ENCODE measurements at places on chromosomes 11 and 22. TPM values are rescaled to one million over a fixed set of nuclear protein-coding genes. Genes with fewer than 3 reads are reported as not detected.

GRCh38 chr22:24996420-24996952 is 44.0 kb downstream of the KIAA1671 start:
- no peaks in the 10 kb centered on the region for H3K36me3 ChIP-seq
- H3K27me3 ChIP-seq = no peaks in the 10 kb centered on the region
- peak overlapping the region; percentile 16 for H3K27ac ChIP-seq
- H3K4me1 ChIP-seq = peaks cover 16% of the 10 kb centered on the region
- peak; percentile 44 for DNase-seq

DNA sequence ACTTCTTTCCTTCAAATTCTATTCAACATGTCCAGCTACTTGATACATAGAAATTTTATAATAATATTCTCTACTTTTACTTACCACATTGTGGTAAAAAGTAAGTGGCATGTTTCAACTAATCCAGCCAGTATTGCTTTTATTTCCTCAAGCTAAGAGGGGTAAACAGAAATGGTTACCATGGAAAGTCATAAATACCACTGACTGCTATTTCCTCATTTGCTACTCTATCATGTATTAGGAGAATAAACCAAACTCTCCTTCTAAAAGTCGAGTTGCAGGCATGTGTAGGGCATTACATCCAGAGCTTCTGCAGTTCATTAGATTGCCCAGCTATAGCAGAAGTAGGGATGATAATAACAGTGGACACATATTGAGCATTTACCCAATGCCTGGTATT is 208.4 kb downstream of the MAML2 start:
- H3K4me3 ChIP-seq = no peak overlapping the region
- H3K4me1 ChIP-seq = no peaks in the 10 kb centered on the region
- no peak for DNase-seq
- H3K27ac ChIP-seq = no peak overlapping the region
- H3K36me3 ChIP-seq = peaks cover 13% of the 10 kb centered on the region

- peaks cover 25% of the 10 kb centered on the region for H3K36me3 ChIP-seq
- peak overlapping the region; percentile 15 for H3K27ac ChIP-seq
- no peak overlapping the region for H3K4me3 ChIP-seq
- peaks cover 61% of the 10 kb centered on the region for H3K4me1 ChIP-seq
- DNase-seq = peak; percentile 68
Observed at GRCh38 chr11:134231958-134232659, 7.6 kb downstream of the VPS26B start.

DNA sequence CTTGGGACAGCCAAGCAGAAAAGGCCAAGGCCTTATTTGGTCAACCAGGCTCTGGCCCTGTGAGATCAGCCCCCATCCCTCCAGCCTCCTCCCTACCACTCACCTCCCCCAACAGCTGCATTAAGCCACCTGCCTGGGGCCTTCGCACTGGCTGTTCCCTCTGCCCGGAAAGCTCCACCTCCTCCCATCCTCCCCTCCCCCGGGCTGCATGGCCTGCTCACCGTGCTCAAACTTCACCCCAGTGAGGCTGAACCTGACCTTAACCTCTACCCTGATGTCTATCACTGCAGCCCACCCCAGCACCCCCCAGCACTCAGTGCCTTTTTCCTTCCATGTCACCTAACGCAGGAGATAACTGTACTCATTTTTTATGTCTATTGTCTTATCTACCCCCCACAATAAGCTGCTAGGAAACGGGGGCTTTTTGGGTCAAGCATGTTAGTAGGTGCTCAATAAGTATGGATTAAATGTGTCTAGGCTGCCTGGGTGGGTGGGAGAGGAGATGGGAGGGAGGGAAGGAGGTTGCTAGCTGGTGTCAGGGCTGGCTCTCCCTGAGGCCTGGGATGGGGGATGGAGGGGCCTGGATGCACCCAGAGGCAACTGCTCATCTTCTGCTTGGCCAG is 912 bp downstream of the PTPRCAP start:
- no peak overlapping the region for H3K27ac ChIP-seq
- peaks cover 3% of the 10 kb centered on the region for H3K36me3 ChIP-seq
- no peak for DNase-seq
- H3K27me3 ChIP-seq = no peaks in the 10 kb centered on the region
- no peaks in the 10 kb centered on the region for H3K4me1 ChIP-seq
- no peak overlapping the region for H3K4me3 ChIP-seq

DNA sequence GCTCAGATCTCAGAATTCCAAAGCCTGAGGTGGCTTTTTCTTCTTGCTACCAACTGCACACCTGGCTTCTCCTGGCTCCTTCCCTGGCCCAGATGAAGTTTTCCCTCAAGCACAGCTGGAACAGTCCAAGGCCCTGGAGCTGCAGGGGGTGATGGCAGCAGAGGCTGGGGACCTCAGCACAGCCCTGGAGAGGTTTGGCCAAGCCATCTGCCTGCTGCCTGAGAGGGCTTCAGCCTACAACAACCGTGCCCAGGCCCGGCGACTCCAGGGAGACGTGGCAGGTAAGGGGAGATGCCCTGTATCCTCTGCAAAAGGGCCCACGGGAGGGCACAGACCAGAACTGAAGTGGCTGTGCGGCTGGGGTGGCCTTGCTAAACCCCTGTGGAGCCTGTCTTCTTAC is 1.2 kb downstream of the TTC36 start:
- H3K27ac ChIP-seq = no peak overlapping the region
- DNase-seq = no peak
- H3K4me3 ChIP-seq = no peak overlapping the region
- no peaks in the 10 kb centered on the region for H3K27me3 ChIP-seq
- H3K36me3 ChIP-seq = peaks cover 43% of the 10 kb centered on the region

- H3K4me1 ChIP-seq = peaks cover 36% of the 10 kb centered on the region
- peak; percentile 78 for DNase-seq
- H3K4me3 ChIP-seq = no peak overlapping the region
- H3K27me3 ChIP-seq = no peaks in the 10 kb centered on the region
- peaks cover 20% of the 10 kb centered on the region for H3K36me3 ChIP-seq
Observed at GRCh38 chr22:20531404-20532201, 24.2 kb downstream of the MED15 start.

The KCNJ11 gene
- 0.13 TPM for polyA plus RNA-seq

The RIMBP3B gene
- polyA plus RNA-seq = not detected

The AQP11 gene
- polyA plus RNA-seq = 1.9 TPM

The GTSE1 gene
- polyA plus RNA-seq = 12.2 TPM

DNA sequence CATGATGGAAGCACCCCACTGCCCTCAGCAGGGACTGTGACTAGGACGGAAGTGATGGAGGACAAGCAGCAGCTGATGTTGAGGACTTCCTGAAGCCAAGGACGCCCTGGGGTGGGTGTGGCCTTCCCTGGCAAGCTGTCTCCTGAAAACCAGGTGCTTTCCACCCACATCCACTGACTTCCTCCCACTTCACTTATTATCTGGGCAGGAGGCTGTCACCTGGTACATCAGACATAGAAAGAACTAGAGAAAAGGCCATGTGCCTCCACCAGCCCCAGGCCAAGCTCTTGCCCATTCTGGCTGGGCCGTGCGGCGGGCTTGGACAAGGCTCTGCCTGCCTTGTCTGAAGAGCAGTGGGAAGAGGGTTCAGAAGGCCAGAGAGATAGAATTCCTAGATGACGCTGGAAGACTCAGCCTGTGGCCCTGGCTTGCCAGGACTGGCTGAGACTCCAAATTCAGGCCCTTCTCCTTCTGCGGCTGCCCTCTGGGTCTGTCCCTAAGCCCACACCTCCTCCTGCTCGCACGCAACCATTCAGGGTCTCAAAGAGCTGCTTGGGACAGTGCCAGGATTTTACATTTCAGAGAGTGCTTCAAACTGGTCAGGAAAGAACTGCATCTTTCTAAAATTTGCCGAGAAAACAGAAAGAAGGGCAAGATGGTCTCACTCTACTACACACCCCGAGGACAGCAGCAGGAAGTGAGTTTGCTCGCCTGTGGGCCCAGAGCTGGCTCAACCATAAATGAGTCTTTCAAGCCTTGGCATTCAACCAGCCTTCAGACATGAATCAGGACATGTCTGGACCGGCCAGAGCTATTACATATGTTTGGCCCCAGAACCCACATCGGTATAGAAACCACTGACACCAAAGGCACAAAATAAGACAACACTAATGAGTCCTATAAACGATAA is 13.3 kb downstream of the ARHGAP1 start:
- no peak overlapping the region for H3K4me3 ChIP-seq
- no peaks in the 10 kb centered on the region for H3K27me3 ChIP-seq
- peaks cover 37% of the 10 kb centered on the region for H3K36me3 ChIP-seq

DNA sequence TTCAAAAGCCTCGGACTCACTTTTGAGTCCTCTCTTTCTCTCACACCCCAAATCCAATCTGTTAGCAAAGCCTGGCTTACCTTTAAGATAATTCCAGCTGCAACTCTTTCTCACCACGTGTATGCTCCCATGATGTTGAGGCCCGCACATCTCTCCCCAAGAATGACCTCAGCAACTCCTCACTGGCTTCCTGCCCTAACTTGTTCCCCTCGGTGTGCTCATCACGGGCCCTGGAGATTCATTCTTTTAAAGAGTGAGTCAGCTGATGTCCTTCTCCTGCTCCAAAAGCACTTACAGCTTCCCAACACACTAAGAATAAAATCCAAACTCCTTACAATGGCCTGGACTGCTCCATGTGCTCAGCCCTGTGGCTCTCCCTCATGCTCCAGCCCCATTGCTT is 1041.3 kb downstream of the OPCML start:
- no peak overlapping the region for H3K27ac ChIP-seq
- no peaks in the 10 kb centered on the region for H3K36me3 ChIP-seq
- no peak overlapping the region for H3K4me3 ChIP-seq
- H3K4me1 ChIP-seq = no peaks in the 10 kb centered on the region
- no peak for DNase-seq

The DEFB131B gene
- polyA plus RNA-seq = not detected

DNA sequence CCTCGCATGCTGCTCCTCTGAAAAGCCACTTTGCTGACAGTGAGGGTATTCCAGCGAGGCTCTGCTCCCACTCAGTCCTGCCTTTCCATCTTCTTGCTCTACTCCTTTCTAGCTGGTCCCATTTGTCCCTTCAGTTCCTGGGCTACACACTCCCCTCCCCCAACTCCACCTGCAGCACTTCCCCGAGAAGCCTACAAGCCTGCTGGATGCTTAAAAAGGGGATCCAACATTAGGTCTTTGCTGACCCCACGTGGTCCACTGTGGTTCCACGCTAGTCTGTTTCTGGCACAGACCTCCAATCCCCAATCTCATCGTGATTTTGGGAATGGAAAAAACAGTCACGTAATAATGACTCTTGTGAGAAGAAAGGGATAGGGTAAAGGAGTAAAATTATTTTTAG is 121.6 kb upstream of the SNX19 start:
- DNase-seq = no peak
- H3K27ac ChIP-seq = no peak overlapping the region
- peaks cover 5% of the 10 kb centered on the region for H3K4me1 ChIP-seq
- H3K27me3 ChIP-seq = no peaks in the 10 kb centered on the region
- no peak overlapping the region for H3K4me3 ChIP-seq
- H3K36me3 ChIP-seq = no peaks in the 10 kb centered on the region

The GRM5 gene
- not detected for polyA plus RNA-seq

DNA sequence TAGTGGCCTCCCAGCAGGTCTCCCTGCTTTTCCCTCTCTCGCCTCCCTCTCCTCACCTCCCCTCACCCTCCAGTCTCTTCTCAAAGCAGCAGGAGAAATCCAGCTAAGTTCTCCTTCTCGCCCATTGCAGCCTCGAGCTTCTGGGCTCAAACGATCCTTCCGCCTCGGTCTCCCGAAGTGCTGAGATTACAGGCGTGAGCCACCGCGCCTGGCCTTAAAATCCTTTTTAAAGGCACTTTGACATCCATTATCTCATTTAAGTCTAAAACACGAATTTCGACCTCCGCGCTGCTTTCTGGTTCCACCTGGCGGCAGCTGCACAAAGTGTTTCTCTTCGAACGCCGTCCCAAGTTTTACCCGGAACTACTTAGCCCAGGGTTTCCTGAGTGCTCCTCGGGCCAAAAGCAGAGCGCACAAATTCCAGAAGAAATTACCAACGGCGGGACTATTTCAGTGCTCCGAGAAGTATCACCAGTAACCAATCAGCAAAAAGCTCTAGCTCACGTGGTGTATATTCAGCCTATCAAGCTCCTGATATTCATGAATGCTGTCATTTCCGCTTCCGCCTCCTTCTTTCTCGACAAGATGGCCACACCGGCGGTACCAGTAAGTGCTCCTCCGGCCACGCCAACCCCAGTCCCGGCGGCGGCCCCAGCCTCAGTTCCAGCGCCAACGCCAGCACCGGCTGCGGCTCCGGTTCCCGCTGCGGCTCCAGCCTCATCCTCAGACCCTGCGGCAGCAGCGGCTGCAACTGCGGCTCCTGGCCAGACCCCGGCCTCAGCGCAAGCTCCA is at the start of gene EIF3F:
Gene EIF3F (plus strand): TSS at position 570 of the 792 bp plus-strand sequence. CDS start 16 bp downstream, at position 586.
- no peak within 1 kb of the TSS for H3K27ac ChIP-seq
- peaks cover 7% of the 10 kb centered on the region for H3K4me1 ChIP-seq
- peak within 1 kb of the TSS; percentile 88 for H3K4me3 ChIP-seq
- H3K36me3 ChIP-seq = peaks cover 19% of the 10 kb centered on the region
- H3K27me3 ChIP-seq = no peaks in the 10 kb centered on the region
- peak; percentile 93 for DNase-seq

GRCh38 chr22:41338614-41339212 is 37.4 kb downstream of the ZC3H7B start:
- no peak for DNase-seq
- no peak overlapping the region for H3K4me3 ChIP-seq

The ROBO3 gene
- 61.2 TPM for polyA plus RNA-seq

The B3GAT1 gene
- 0.15 TPM for polyA plus RNA-seq

- no peaks in the 10 kb centered on the region for H3K4me1 ChIP-seq
- no peak overlapping the region for H3K4me3 ChIP-seq
- no peak for DNase-seq
- H3K27me3 ChIP-seq = no peaks in the 10 kb centered on the region
- H3K27ac ChIP-seq = no peak overlapping the region
Observed at GRCh38 chr11:14645985-14646900, 2.6 kb downstream of the PDE3B start.

DNA sequence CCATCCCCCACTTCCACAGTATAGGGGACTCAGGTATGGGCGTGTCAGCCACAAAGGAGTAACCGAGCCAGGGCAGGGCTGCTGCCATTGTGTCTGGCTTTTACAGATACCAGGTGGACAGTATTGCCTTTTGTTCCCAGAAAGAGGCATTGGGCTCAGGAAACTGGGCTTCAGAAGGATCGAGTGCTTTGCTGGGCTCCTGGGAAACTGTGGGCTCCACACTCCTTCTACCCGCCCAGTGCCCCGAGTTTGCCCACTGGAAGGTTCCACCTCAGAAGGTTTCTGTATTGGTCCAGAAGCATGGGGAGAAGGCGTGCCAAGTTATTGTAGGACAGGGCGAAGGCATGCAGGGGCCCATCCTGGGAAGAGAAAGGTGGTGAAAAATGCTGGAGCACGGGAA is 894.4 kb downstream of the TBC1D22A start:
- no peaks in the 10 kb centered on the region for H3K27me3 ChIP-seq
- H3K4me3 ChIP-seq = no peak overlapping the region
- H3K36me3 ChIP-seq = no peaks in the 10 kb centered on the region
- H3K4me1 ChIP-seq = peaks cover 5% of the 10 kb centered on the region

DNA sequence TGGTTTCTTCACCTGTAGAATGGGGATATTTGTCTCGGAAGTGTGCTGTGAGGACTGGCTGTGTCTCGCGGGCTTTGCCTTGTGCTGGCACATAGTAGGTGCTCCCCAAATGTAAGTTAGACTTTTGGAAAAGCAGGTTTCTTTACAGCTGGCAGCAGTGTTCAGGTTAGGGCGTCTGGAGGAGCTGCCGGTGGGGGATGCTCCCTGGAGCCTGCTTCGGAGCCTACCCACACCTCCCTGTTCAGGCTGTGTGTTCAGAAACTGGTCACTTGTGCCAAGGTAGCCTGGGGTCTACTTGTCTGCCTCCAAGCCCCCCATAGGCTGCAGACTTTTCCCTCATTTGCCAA is 60.0 kb downstream of the OTOG start:
- H3K27ac ChIP-seq = no peak overlapping the region
- no peaks in the 10 kb centered on the region for H3K27me3 ChIP-seq
- no peak overlapping the region for H3K4me3 ChIP-seq
- no peaks in the 10 kb centered on the region for H3K4me1 ChIP-seq

- no peaks in the 10 kb centered on the region for H3K36me3 ChIP-seq
- DNase-seq = no peak
- no peak overlapping the region for H3K4me3 ChIP-seq
- H3K27ac ChIP-seq = no peak overlapping the region
- no peaks in the 10 kb centered on the region for H3K27me3 ChIP-seq
- no peaks in the 10 kb centered on the region for H3K4me1 ChIP-seq
Observed at GRCh38 chr11:35598254-35599125, 19.8 kb upstream of the FJX1 start.

The TRPM5 gene
- polyA plus RNA-seq = not detected
